ENCODE measurements at places on chromosomes 6 and 20.

GRCh38 chr6:106488494-106489370 lies 128.2 kb downstream of the CRYBG1 start:
- no peak for DNase-seq

DNA sequence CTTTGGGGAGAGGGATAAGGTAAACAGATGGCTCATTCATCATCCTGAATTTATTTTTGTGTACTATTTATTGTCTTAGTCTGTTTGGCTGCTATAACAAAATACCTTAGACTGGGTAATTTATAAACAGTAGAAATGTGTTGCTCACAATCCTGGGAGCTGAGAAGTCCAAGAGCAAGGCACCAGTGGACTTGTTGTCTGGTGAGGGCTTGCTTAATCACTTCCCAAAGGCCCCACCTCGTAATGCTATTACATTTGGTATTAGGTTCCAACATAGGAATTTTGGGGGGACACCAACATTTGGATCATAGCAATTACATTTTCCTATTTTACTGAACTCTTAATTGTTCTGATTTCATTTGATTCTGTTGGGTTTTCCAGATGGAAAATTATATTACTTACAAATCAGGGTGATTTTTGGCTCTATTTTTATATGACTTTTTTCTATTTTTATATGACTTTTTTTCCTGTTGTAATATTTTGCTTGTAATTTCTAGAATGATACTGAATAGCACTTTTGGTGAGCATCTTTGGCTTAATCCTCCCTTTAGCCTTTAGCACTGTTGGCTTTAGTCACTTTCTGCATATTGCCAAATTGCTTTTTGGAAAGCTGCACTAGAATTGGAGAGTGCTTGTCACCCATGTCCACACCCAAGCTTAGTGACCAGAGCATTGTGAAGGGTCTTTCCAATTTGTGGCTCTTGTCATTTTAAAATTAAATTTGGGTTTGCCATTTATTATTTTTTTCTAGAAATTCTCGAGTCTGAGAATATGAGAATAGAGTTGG lies 43.7 kb upstream of the TULP4 start:
- DNase-seq: no peak

- no peak for DNase-seq
Measured at GRCh38 chr6:72081871-72082270, 195.5 kb downstream of the RIMS1 start.

GRCh38 chr6:123509112-123509511 lies 127.6 kb downstream of the TRDN start:
- no peak for DNase-seq

- peak; percentile 58 for DNase-seq
Measured at GRCh38 chr6:35449287-35449881, 2.8 kb upstream of the FANCE start.

DNA sequence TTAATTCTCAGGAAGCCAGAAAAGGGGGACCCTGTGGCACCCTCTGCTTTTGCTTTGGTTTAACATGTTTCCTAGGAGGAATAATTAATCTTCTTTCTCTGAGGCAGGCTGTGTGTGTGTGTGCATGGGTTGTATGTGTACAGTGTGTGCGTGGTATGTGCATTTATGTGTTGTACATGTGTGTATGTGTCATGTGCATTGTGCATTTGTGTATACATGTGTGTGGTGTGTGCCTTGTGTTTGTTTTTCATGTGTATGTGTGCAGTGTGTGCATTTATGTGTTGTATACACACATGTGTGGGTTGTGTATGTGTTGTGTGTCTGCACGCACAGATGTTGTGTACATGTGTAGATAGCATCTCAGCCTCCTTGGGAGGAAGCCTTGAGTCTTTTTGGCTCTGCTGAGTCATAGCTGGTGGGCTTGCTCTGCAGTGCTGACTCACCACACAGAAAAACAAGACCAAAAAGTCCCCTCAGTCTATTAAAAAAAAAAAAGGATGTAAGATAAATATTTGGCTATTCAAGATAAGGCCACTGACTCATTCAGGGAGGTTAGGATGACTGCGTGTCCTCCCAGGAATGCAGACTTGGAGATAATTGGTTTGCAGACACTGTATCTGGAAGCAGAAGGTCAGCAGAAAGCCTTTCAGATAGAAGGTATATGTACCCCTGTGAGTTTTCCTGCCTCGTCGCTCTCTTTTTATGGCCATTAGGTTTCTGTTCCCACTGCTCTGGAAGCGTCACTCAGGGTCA lies 58.6 kb downstream of the SYNJ2 start:
- DNase-seq: peak; percentile 71

Measured in fibroblast of gingiva (primary cell).